Activated naive CD4-positive, alpha-beta T cell treated with Interleukin-2 at 50 U/mL for 16 hours (primary cell): ENCODE measurements at places on chromosomes 7 and 10.

DNA sequence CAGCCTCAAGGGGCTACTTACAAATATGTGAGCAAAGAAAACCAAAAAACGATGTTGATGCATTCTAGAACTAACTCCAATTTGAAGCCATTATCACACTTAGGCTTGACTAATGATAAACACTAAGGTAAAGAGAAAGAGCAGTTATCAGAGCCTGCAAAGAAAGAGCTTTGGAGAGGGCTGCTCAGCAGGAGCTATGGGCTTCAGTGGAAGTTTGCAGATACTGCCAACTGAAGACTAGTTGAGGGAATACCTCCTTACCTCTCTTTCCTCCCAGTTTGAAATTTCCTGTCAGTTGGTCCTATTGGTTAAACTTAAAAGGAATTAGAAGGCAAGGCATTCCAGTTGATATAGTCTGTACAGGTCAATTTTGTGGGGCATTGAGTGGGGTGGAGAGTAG lies 498.1 kb upstream of the POT1 start:
- DNase-seq: no peak

GRCh38 chr10:116630020-116630419 lies 9.3 kb downstream of the PNLIPRP2 start:
- DNase-seq: no peak

GRCh38 chr10:6700066-6700465 lies 120.0 kb upstream of the PRKCQ start:
- no peak for DNase-seq

- DNase-seq: no peak
Measured at GRCh38 chr7:31979690-31980330, 90.4 kb downstream of the PDE1C start.

- DNase-seq: no peak
Measured at GRCh38 chr10:44477046-44477425, 92.1 kb upstream of the CXCL12 start.

- no peak for DNase-seq
Measured at GRCh38 chr10:122688293-122688989, 11.2 kb downstream of the C10orf120 start.

- DNase-seq: no peak
Measured at GRCh38 chr10:79107736-79108264, 39.0 kb downstream of the ZMIZ1 start.

DNA sequence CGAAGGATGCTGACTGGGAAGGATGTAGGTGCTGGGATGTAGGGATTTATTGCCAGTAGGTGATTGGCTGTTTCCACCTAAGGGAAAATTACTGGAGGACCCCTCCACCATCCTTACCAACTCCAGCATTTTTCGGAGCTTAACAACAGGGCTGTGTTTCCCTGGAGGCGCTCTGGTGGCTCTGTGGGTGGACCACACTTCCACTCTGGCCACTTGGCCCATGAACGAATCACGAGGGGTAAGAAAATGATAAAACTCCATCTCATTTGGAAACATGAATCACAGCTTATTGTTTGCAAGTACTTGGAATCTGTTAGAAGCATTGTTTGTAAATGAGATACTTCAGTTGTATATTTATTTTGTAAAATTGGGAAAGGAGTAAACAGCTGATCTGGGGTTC lies 3.0 kb downstream of the DOCK1 start:
- no peak for DNase-seq

GRCh38 chr7:158602905-158603772 lies 15.5 kb upstream of the PTPRN2 start:
- DNase-seq: no peak

- DNase-seq: no peak
Measured at GRCh38 chr10:92844746-92845145, 3.6 kb upstream of the EXOC6 start.

DNA sequence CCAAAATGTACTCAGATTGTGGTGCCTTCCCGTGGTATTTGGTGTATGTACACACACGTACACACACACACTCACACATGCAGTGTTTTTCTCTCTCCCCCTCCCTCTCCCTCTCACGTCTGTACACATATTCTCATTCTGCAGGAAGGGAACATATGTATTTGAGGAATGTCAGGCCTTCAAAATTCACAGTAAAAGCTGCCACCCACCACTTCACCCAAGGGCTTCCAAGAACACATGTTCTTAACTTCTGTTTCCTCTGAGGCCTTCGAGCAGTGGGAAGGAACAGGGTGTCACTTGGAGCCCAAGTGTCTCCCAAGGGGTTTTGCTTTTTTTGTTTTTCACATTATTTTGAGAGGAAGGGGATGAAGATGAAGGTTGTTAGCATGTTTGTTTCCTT lies 198.9 kb downstream of the TCF7L2 start:
- no peak for DNase-seq

- DNase-seq: no peak
Measured at GRCh38 chr10:9449530-9449929, 1395.0 kb downstream of the GATA3 start.

DNA sequence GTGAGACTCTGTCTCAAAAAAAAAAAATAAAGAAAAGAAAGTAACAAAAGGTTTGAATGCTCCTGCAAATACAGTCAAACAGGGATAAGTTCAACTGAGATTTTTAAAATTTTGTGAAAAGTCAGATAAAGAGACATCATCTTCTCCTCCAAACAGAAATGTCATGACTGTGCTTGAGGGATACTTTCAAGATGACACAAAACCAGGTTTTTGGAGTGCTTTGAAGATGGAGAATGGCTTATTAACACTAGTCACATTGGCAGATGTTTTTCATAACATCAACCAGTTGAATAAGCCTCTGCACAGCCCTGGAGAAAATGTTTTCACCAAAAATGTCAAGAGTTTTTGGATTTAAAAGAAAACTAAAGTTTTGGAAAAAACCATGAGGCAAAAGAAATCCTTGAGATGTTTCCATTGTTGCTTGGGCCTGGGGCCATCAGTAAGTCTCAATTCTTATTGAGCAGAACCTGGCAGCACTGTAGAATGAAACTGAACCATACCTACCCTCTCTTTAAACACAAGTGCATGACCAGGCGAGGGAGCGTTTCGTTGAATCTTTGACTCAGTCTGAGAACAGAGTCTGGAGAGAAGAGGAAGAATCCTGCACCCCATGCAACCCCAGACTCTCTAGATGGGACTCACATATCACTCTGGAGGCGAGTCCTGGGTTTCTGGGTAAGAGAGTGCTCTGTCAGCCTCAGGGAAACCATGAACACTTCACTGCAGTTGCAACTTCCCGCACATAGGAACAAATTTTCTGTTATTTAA lies 37.4 kb upstream of the PRKCQ start:
- no peak for DNase-seq

DNA sequence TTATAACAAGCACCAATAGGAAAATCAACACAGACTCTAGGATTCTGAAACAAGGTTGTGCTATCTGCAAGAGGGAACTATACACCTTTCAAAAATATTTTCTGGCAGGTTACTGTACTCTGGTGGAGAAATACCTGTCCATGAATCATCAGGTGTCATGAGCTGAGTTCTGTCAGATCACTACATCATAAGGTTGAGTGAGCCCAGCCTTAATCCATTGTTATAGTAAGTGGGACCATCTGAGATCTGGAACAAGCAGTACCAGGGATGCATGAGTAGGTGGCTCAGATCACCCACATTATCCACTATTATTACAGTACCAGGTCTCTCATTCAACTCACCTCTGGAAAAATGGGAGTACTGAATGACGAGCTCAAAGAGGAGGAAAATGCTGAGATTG lies 212.4 kb downstream of the DGKI start:
- DNase-seq: no peak

DNA sequence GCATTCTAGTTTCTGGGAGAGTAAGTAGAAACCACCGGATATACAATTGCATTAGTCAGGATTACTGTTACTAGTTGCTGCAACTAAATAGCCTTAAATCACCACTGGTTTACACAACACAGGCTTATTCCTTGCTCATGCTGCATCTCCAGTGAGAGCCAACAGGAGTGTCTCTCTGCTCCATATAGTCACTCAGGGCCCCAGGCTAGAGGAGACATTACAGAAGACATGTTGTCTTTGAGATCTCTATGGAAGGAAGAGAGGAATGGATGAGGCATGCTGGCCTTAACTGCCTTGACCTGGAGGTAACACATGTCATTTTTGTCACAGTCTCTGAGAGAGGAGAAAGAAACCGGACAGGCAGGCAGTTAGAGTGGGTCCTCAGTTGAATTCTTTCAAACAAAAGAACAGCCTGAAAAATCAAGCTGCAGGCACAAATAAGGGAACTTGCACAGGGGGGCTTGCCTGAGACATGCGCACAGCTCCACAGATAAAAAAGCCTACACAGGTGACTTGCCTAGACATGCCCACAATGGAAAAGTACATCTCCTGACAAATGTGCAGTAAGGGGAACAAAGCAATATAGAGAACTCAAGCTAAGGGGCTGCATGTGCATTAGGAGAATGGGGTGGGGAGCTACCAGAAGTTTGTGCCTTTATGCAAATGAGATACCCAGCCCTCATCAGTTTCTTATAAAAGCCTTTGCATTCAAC lies 348.0 kb downstream of the TYW1 start:
- DNase-seq: no peak

GRCh38 chr10:29546773-29547313 lies 87.9 kb downstream of the SVIL start:
- no peak for DNase-seq

DNA sequence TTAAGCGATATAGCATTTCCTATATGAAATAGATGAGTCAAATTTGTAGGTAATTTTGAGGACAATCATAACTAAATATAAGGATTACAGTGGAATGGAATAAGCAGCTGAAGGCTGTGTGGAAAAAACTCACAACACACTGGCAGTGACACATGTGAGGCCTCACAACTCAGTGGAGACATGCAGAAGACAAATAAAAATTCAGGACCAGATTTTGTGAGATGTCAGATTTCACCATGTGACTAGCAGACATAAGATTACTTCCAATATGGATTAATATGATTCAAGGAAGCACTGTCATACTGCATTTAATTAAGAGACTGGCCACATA lies 17.6 kb downstream of the ERLIN1 start:
- no peak for DNase-seq

DNA sequence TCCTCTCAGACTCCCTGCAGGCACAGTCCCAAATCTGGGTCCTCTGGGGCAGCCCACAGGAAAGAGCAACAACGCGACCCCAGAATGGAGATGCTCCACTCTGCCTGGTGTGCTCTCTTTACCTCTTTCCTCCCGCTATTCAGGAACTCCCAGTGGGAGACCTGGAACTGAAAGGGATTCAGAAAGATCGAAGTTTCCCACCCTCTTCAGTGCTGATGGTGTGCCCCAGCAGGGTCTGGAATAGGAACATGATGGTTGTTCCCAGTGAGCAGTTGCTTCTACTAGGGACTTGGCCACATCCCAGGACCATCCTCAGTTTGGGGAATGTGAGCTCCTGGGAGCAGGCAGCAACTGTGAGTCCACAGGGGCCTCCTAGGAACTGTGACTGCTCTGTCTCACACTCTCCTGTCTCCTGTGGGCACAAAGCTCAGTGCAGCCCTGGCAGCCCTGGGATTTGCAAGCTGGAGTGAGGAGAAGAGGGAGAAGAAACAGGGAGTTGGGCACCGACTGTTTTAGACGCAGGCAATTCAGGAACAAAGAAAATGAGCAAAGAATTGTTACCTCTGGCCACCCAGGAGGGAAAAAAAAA lies 17.9 kb downstream of the OR6V1 start:
- DNase-seq: no peak

DNA sequence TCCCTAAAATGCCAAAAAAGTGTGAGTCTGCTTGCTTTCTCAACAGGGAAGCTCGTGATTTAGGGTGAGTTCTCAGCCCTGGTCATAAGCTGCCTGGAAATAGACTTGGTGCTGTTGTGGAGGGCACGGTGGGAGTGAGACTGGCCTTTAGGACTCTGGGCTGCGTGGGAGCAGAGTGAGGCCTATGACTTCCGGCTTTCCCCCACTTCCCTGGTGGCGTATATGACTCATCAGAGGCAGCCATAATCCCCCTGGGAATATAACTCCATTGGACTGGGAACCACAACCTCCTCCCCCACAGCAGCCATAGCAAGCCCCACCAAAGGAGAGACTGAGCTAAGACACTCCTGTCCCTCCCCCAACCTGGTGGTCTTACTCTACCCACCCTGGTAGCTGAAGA lies 95.0 kb downstream of the PON1 start:
- no peak for DNase-seq

- DNase-seq: no peak
Measured at GRCh38 chr10:118832241-118832651, 77.5 kb upstream of the CACUL1 start.

GRCh38 chr10:101007099-101007711 lies 7.6 kb downstream of the LZTS2 start:
- DNase-seq: no peak

DNA sequence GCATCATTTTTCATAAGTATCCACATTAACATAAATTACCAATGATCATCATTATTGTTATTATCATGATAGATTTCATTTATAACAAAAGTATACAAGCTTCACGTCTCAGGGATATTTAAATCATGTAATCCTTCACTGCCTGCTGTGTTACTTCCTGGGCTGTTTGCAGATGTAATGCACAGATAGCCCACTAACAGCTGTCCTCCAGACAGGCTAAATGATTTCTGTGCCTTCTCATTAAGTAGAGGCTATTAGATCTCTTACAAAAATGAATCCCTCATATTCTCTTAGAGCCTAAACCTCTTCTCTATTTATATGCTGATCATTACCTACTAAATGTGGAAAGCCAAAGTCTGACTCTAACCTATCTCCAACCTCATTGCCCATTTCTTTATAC lies 9.3 kb downstream of the PCLO start:
- no peak for DNase-seq

- DNase-seq: no peak
Measured at GRCh38 chr10:81866753-81867152, 8.2 kb upstream of the NRG3 start.

GRCh38 chr10:112223725-112224124 lies 40.2 kb upstream of the GPAM start:
- no peak for DNase-seq

DNA sequence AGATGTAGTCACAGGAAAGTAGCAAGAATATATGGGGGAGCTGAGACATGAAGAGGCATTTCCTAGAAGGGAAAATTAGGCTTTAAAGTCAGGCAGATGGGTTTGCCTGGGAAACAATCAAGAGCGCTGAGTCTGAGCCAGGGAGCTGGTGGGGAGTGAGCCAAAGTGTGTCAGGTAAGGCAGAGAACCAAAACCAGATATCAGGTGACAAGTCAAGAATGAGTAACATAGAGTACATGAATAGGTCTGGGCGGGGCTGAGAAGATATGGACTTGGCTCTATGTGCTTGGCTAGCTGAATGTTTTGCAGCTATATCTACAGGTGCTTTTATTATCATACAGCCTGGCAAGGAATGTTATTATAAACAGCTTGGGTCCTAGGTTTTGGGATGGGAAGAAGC lies 49.3 kb downstream of the GPR141 start:
- no peak for DNase-seq

DNA sequence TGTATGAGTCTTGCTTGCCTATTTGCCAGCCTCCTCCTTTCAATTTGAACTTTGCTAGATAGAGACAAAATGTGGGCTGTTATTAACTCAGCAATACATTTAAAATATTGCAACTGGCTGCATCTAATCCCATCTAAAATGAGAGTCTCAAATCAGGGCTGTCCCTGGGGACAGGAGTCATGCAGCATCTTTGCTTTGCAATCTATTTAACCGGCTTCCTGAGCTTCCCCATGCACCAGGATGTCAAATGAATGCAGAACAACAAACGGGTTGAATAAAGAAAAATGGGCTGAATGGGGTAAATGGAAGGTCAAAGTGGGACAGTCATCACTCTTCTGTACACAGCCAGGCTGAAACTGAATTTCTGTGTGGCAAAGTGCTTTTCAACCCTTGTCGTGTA lies 89.2 kb downstream of the AOAH start:
- no peak for DNase-seq
